ENCODE measurements at places on chromosomes 16 and 17.

DNA sequence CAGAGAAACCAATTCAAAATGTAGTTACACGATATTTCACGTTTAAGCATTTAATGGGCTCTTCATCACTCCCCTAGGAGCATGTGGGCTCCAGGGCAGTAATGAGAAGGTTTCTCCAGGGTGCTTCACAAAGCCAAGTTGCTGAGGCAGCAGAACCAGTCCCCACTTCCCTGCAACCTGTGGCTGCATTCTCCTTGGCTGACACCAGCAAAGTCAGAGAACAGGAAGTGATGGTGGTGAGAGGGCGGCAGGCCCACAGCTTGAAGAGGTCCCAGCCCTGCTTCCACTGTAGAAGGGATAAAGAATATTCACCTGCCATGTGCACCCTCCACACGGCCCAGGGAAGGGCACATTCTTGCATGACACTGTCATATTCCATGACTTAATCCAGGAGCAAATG, 133.2 kb downstream of the CBLN1 start:
- DNase-seq, result no peak

- no peak for DNase-seq
These were observed 68.6 kb downstream of the TMEM100 start for GRCh38 chr17:55654022-55654421.

DNA sequence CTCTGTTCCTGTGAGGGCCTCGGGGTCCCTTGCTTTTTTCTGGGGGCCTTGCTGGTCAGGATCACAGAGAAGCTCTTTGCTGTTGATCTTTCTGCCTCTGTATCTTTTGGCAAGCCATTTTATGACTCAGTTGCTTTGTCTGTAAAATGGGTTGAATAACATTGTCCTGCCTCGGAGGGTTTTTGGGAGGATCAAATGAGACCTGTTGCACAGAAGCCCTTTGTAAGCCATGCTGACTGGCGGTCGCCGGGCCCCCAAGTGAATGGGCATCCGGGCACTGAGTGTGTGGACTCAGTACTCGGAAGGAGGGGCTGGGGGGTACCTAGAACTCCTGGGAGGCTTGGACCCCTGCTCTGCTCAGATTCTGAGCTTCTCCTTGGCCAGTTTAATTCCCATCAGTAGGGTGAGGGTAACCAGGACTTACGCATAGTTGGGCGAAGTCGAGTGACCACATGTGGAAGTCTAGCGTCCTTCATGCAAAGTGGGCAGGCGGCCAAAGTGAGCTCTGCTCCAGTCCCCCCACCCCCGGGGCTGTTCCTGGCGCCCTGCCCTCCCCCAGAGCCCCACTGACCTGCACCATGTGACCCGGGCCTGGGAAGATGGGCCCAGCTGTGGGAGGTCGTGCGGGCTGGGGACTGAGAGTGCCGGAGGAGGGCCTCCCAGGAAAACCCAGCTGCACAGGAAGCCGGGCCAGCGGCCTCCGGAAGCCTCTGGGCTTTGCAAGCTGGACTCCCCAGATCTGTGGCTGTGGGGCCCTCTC, 284.0 kb downstream of the SEC14L1 start:
- no peak for DNase-seq

- DNase-seq, result no peak
These were observed 49.6 kb upstream of the NKD1 start for GRCh38 chr16:50498431-50499155.

DNA sequence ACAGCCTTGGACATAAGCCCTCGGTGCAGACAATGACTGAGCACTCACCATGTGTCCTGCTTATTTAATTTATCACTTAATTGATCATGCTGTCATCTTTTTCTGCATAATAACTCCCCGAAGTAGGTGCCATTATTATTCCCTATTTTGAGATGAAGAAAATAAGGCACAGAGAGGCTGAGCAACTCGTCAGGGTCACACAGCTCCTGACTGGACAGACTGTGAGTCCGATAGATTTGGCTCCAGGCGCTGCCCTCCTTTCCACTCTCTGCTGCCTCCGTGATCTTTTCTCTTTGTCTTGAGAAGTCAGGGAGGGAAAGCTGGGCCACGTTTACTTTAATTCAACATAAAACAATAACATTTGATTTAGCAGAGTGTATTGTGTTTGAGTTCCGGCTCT, 19.0 kb upstream of the N4BP1 start:
- no peak for DNase-seq

DNA sequence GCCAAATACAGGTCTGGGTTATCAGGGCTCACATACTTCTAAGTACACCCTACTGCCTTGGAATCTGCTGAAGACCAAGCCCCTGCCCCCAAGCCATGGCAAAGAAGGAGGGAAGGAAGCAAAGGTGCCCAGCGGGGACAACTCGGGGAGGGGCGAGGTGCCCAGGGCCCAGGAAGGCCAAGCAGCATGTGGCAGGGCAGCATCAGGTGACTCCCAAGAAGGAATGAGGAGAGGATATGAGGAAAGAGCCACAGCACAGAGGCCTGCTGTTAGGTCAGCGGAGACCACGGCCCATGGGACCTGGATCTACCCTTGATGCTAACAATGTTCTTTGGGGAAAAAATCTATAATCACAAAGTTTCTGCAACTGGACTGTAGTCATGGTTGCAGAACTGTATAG, 142.6 kb upstream of the CRHR1 start:
- DNase-seq, result no peak

- DNase-seq, result no peak
These were observed 15.7 kb upstream of the RNF43 start for GRCh38 chr17:58432806-58433573.

DNA sequence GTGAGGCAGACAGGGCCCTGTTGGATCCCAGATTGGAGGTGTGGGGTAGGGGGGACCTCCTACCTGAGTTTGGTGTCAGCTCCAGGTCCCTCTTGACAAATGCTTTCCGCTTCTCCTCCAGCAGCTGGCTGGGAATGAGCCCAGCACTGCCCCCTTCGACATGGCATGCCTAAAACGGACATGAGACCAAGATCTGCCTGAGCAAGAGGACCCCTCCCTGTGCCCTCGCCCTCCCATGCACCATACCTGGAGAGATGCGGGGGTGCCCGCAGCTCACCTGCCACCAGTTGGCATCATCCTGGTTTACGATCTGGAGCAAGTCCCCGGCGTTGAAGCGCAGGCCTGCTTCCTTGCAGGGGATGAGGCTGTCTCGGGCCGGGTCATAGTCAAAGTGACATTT, 26.2 kb downstream of the MPP2 start:
- no peak for DNase-seq

- DNase-seq, result no peak
These were observed 252.3 kb upstream of the CA10 start for GRCh38 chr17:52410781-52411180.

GRCh38 chr17:17822189-17822588, 14.6 kb downstream of the SREBF1 start:
- DNase-seq, result no peak

DNA sequence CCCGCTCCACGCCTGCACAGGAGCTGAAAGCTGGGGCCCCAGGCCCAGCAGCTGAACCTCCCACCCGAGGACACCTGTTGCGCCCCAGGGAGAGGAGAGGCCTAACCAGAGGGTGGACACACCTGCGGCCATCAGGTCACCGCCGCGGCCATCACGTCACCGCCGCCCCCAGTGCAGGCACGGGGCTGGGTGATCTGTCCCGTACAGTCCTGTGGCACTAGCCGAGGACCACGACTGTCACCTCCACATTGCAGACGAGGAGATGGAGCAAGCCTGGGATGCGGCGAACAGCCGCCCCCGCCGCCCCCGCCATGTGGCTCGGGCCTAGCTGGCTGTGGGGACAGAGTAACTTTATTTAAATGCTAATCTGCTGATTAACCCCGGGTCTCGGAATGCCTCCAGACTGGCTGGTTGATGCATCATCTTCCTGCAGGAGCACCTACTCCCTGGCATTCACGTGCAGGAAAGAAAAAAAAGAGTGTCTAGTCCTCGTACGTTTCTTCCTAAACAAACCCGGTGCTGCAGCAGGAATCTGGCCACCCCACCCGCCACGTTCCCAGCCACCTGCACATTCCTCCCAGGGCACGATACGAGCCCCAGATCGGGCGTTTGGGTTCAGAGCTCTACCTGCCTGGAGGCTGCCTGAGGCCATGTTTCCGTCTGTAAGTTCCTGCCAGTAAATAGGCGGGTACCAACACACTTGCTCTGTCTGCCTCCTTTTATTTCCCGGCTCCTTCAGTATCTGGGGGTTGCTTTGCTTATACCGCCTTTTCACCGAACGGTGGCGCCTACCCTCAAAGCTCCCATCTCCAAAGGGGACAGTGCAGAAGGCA, 29.9 kb downstream of the PIEZO1 start:
- DNase-seq, result no peak
